Hypothalamus (tissue), 51 donors: ENCODE measurements at places on chromosomes 6 and 20.

DNA sequence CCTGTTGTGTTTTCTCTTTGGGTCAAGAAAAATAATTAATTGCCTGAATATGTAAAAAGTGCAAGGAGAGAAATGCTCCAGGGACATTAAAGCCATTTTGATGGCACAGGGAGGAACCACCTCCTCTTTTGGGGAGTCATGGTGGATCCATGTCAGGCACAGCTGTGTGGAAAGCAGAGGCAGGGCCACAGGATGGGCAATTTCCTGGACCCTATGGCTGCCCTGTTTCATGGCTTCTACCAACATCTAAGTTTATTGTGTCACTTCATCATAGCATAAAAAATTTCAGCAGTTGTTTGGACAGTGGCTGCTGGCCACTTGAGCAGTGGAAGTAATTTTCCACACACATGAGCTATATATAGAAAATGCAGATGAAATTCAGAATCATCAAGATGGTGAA is 238.2 kb downstream of the SYNE1 start:
- DNase-seq = no peak

DNA sequence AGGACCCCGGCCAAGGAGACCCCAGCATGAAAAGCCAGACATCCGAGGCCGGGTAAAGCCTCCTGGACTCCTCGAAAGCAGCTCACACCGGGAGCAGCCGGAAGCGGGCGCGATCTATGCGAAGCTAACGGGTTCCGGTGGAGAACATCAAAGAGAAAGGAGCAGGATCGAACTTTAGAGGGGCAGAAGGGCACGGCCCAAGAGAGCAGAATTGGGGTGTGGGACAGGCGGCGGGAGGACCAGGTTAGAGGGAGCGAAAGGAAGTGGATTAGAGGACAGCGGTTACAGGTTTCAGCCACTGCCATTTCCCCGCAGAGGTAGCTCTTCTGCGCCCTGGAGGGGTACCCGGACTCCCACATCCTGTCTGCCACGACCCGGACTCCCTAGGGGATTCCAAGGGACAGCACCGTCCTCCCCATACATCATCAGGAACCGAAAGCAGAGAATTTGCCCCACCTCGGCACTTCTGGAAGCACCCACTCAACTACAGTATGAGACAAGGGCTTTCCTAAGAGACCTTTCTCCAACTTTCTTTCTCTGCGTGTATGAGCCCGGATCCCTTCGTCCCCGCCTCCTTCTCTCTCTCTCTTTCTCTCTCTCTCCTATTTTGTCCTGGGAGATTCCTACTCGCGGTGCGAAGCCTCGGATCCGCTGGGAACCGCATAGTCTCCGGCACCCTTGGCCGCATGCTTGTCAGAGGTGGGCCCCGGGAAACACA is 507 bp upstream of the VGLL2 start:
- DNase-seq = no peak

DNA sequence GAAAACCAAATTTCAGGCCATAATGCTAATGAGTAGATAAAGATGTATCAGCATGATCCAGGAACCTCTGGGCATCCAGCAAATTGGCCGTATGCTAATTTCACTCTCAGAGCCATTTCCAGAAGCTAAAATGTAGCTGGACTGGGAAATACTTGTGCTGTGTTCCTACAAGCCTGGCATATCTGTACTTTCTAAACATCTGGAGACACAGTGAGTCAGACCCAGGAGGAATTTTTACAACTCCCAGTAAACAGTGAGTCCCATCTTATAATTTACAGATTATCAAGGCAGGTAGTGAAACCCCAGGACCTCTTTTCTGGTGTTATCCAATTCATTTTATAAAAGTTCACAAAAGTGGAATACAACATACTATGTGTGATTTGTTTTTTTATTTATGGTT is 683.0 kb upstream of the ADGRB3 start:
- no peak for DNase-seq

- DNase-seq = no peak
Measured at GRCh38 chr20:21006611-21007010, 99.5 kb downstream of the LINC00237 start.

DNA sequence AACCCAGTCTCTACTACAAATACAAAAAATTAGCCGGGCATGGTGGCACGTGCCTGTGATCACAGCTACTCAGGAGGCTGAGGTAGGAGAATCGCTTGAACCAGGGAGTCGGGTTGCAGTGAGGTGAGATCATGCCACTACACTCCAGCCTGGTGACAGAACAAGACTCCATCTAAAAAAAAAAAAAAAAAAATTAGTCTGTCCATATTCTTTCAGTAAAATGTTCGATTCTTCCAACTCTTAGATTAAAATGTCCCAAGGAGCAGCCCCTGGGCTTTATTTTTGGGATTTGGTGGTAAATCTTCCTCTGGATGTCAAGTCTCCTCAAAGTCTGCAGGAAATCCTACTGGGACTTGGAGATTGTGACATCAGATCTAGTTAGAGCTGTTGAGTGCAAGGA is 101.0 kb upstream of the EEF1E1 start:
- DNase-seq = no peak
